ENCODE measurements at places on chromosomes 5 and 9.

GRCh38 chr5:169914766-169915165 lies 65.5 kb downstream of the INSYN2B start:
- no peak for DNase-seq

- no peak for DNase-seq
Measured at GRCh38 chr5:31783086-31783645, 144.2 kb downstream of the PDZD2 start.

GRCh38 chr9:95355500-95355899 lies 38.0 kb upstream of the FANCC start:
- DNase-seq, result no peak

GRCh38 chr9:22141908-22142307 lies 132.8 kb upstream of the CDKN2B start:
- DNase-seq, result peak; percentile 14

GRCh38 chr9:74804018-74804385 lies 83.7 kb downstream of the TRPM6 start:
- no peak for DNase-seq

DNA sequence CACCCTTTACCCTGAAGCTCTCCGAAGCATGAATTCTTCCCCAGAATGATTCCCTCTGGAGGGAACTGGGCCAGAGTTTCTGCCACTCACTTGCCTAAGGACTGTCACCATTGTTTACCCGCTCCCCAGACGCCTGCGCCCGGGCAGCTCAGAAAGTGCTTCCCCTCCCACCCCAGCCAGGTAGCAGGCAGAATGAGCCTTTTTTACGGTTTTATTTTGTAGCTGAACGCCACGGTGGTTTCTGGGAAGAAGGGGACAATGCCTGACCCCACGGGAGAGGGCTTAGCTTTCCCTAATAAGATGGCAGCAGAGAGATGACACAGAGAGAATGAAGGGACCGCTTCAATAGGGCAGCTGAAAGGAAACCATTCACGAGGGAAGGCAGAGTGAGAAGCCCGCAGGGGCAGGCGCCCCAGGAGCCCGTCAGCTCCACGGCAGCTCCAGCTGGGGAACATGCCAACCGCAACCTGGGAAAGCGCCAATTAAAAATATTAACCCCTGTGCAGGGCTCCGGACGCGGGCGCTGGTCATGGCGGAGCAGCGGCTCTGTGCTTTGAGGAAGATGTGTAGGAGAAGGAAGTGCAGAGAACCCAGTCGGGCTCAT lies 20.4 kb upstream of the NTNG2 start:
- peak; percentile 82 for DNase-seq

DNA sequence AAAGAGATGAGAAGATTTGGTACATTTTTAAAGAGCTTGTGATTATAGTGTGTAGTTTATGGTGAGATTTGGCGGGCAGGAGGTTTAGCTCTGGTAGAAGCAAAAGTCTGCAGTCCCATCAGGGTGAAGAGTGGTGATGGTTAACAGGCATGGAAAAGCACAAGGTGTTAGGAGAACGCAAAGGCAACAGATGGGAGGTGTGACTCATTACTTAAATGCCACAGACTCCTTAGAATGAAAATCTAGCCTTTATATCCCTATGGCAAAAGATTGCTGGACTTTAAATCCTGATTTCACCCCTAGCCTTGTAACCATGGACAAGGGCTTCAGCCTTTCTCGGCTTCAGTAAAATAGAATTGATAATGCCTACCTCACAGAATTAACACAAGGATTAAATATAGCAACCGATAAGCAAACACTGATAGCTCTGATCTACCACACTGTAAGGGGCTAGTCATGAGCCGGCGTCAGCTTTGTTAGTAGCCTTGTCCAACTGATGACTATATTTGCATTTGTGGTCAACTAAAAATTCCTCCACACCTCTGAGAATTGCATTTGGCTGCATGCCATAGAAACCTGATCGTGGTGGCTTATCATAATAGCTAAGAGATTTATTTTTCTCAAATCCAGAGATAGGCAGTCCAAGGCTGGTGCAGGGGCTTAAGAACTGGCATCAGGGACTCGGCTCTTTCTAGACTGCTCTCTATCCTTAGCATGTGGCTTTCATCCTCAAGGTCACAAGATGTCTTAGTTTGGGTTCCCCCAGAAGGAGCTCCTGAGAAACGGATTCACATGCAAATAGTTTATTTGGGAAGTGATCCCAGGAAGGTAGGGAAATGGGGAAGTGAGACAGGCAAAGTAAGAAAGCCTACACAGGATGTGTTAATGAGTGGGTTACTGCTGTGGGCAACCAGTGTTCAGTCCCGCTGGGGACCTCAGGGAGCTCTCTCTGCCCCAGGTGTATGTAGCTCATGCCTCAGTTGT lies 19.6 kb downstream of the MFAP3 start:
- DNase-seq, result no peak

- no peak for DNase-seq
Measured at GRCh38 chr9:129336601-129337331, 158.7 kb upstream of the IER5L start.

DNA sequence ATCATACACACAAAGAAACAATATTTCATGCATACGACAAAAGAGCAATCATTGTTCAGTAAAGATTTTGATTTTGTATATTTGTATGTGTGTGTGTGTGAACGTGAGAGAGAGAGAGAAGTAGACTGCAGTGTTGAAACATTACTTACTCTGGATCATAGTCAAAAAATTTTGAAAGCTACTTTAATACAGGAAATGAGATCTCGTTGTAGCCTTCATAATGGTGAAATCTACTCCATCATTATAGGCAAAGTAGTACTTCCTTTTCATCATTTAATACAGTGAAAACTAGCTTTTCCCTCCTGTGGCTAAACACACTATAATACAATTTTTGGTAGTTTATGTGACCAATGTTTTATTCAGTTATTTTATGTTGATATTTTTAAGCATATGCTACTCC lies 1427.7 kb upstream of the C9orf72 start:
- DNase-seq, result no peak

GRCh38 chr5:39578887-39579497 lies 154.2 kb upstream of the DAB2 start:
- no peak for DNase-seq

DNA sequence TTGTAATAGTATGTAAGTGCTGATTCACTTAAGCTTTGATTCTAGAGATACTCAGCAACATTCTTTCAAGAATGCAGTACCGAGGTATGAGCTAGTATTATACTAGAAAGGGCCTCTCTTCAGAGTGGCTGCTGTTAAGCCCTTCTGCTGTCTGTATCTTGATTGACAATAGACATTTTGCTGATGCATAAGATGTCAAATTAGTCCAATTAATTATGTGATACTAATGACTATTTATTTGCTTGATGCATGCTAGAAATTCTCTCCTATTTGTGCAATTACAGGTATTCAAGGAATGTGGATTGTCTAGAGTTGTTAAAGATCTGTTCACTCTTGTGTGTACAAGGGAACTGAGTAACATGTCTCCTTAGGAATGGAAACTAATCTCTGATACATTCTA lies 92.3 kb upstream of the PTGER4 start:
- DNase-seq, result no peak

- DNase-seq, result no peak
Measured at GRCh38 chr5:119355685-119356611, at the start of gene TNFAIP8. Gene TNFAIP8, plus strand, starts transcription at chr5:119356019. Its CDS starts 72 bp downstream, at chr5:119356091.

- DNase-seq, result no peak
Measured at GRCh38 chr9:28961623-28962022, 1388.3 kb upstream of the C9orf72 start.

DNA sequence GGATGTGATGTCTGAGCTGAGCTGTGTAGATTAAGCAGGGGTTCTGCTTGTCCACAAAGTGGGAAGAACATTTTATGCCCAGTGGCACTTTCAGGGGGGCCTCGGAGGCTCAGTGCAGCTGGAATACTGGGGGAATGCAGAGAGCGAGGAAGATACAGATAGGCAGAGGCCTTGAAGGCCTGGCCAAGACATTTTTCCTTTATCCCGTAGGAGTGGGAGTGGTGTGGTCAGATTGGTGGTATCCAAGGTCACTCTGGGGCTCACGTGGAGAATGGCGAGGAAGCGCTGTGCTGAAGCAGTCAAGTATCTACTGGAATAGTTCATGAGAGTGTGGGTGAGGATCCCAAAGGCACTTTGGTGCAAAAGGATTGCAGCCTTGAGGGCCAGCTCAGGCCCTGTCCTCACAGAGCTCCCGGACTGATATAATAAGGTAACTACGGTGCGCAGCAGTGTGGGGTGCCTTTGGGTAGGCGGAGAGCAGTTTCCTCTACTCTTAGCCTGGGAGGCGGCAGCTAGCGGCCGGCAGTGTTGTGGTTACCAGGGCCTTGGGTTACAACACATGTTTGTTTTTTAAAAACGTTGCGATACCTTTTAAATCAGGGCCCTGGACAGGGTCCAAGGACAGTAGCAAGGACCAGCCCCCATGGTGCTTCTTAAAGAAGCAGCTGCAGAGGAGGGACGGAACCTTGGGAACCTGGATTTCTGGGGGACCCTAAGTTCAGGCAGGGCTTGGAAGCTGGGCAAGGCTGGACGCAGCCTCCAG lies 10.8 kb upstream of the CCDC69 start:
- DNase-seq, result no peak

- DNase-seq, result no peak
Measured at GRCh38 chr5:158755986-158756385, 343.7 kb downstream of the EBF1 start.

DNA sequence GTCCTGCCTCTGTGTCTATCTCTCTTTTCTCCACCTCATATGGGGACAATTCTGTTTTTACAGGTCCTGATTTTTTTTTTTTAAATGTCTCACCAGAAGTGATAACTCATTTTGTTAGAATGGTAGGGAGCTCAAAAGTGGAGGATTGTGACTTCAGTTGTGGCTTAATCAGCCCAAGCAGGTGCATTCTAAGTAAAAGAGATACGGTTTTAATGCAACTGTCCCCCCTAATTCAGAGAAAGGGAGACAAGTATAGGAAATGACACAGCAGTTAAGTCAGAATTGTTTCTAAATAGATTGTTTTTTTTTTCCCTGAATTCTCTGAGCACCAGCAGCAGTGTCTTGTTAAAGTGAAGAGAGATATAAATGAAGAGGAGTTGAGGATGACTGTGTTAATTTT lies 24.5 kb downstream of the MAST4 start:
- DNase-seq, result no peak

Measured in NCI-H2081 (cell line).